NCI-H446 (cell line): ENCODE measurements at places on chromosomes 12 and 14.

DNA sequence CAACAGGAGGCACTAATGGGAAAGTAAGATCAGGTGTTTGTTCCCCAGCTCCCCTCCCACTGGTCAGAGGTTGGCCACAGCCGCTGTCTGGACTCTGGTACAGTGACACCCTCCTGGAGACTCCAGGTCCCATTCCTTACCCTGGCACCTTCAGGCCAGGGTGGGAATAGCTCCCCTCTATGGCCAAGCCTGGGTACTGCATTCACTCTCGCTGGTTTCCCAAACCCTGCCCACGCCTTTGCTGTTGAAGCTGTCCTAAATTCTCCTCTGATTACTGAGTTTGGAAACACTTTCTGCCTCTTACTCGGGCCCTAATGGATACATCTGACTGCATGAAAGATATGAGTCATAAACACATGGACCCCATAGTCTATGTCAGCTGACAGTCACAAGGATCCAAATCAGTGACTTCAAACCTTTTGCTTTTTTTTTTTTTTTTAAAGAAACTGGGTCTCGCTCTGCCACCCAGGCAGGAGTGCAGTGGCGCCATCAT, 17.9 kb downstream of the HRK start:
- DNase-seq = no peak

GRCh38 chr12:105296116-105297089, 34.1 kb upstream of the C12orf75 start:
- no peak for DNase-seq

GRCh38 chr12:3458041-3458440, 33.0 kb upstream of the PRMT8 start:
- no peak for DNase-seq

GRCh38 chr14:65345266-65345665, 67.3 kb upstream of the FUT8 start:
- DNase-seq = no peak

- DNase-seq = no peak
Measured at GRCh38 chr12:93080452-93080851, 151.4 kb upstream of the EEA1 start.

DNA sequence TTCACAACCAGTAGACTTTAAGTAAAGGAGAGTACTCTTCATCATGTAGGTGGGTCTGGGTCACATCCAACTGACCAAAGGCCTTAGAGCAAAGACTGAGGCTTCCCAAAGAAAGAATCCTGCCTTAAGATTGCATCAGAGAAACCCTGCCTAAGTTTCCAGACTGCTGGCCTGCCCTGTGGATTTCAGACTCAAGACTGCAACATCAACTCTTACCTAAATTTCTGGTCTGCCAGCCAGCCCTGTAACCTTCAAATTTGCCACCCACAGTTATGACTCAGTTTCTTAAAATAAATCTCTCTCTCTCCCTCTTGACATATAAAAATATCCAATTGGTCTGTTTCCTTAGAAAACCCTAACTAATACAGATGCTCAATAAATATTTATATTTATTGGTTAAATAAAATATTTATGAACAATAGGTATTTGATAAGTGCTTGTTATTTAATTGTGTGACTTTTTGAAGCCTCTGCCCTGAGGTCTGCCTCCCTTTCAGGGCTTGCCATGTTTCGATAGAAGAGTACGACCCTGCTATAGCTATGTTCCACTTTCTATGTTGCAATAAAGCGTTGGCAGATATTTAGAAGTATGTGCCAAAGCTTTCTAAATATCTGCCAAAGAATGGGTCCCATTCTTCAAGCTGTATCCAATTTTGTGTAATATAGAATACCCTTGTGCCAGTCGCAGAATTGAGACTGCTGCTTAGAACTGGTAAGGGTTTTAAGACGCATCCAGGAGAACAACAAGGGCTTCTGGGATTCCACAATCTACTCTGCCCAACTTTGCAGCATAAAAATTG, 65.7 kb downstream of the TMEM30B start:
- DNase-seq = no peak

DNA sequence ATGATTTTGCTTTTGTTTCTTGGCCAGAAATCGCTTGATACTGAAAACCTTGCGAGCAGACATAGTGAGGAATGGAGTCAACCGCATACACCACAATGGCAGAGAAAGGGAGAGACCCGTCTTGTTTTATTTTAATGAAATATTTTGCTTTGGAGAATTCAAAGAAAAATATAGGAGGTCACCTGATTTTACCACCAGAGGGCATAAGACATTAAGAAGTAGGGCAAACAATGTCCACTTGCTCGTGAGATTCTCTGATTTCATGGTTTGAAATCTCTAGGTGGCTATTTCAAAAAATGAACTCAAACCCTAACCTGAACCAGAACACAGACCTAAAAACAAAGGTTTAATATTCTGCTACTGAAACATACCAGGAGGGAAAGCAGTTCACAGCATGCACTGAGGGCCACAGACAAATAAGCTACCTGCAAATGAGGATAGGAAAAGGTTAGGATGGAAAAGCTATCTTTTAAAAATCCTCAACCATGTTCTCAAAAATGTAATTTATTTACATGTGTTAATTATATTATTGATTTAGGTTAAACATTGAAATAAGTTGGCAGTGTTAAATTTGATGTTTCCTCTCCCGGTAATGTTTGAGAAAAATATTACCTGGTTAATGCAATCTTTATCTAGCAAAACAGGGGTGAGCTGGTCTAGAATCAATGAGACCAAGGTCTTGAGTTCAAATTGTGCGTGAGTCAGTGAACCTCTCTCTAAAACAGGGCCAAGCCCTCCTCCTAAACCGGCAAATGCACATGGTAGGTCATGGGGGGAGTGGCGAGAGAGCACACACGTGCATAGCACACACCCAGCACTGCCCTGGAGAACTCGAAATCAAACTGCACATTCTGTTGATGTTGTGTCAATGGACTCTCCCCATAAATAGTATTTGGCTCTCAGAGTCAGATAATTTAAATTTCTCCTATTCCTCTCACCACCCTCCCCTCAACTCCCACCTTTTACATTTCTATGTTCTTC, 12.5 kb downstream of the IFNG-AS1 start:
- DNase-seq = no peak

DNA sequence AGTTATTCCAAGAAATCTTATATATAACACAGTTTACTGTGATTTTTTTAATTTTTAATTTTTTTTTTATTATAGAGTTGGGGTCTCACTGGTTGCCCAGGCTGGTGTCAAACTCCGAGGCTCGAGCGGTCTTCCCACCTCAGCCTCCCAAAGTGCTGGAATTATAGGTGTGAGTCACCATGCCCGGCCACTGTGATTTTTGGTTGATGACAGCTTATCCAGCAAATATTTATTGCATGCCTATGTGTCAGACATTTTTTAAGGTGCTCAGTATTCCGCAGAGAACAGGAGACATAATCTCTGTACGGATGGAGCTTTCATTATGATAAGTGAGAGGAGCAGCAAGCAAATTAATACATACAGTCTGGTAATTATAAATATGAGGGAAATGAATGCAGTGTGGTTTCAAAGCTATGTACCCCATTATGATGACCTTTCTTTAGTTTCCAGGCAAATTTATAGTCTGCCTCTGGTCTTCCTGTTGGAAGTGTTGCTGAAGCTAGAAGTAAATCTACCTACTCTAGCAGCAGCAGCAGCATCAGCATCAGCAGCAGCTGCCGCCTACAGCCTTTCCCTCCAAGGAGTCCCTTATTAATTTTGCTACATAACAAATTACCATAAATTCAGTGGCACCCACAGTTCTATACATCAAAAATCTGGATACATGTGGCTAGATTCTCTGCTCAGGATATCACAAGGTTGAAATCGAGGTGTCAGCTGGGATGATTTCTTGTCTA, 32.3 kb downstream of the FRS2 start:
- DNase-seq = no peak

- no peak for DNase-seq
Measured at GRCh38 chr12:68771223-68771925, 25.4 kb downstream of the SLC35E3 start.

DNA sequence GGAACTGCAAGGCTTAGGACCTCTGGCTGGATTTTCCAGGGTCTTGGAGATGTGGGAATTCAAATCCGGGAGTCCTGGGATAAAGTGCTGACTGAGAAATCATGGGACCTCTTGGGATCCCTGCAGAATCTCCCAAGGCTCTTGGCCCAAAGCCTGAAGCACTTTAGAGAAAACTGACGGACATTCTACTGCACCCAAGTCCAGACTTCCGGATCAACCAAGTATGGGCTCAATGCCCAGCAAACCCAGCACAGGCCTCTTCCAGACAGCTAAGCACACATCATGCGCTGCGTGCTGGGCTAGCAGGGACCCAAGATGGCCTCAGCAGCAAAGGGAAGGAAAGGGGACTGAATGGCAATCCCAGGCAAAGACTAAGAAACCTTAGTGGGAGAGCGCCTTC, 85.0 kb downstream of the ACTN1 start:
- no peak for DNase-seq

GRCh38 chr14:104865081-104865630, at the start of gene CEP170B:
TSS of gene CEP170B (plus strand) at chr14:104865268. CDS start at chr14:104868451, 3,183 bp downstream.
- DNase-seq = peak; percentile 53

- no peak for DNase-seq
Measured at GRCh38 chr12:6635856-6636531, at the start of gene LPAR5. TSS of gene LPAR5 (minus strand) at chr12:6635959. CDS start at chr12:6621248, 14,711 bp downstream.

DNA sequence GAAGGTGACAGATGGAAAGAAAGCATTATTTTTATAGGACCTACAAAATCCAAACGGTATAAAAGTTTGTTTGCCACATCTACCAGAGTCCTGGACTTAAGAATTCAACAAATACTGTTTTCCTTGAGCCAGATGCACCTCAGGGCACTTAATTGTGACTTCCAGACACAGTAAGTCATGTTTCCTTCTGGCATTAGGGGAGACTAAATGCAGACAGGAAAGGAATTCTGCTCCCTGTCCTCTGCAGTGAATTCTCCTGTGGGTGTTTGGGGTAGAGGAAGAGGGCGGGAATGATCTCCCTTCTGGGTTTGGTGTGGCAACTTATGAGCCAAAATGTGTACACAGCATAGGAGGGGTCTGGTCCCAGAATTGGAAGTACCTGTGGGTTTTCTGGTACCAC, 93.9 kb upstream of the ZDHHC17 start:
- DNase-seq = no peak

- no peak for DNase-seq
Measured at GRCh38 chr12:12992418-12993130, 7.5 kb downstream of the HEBP1 start.

DNA sequence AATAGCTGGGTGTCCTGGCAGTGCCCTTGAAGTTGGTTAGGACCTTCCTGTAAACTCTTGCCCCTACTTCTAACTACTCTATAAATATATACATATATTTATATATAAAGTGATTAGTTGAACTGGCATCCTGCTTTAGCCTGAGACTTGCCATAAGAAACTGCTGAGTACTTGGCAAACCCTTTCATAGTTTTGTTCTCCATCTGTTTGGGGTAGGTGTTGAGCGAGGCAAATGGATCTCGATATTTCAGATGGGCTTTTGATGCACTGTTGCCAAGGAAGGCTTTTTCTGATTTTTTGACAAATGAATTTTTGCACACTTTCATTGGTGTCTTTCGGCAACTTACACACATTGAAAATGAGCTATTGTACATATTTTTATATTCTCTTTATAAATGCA, 10.4 kb downstream of the CALM1 start:
- DNase-seq = no peak

- no peak for DNase-seq
Measured at GRCh38 chr12:112800183-112800582, 8.6 kb downstream of the RPH3A start.

DNA sequence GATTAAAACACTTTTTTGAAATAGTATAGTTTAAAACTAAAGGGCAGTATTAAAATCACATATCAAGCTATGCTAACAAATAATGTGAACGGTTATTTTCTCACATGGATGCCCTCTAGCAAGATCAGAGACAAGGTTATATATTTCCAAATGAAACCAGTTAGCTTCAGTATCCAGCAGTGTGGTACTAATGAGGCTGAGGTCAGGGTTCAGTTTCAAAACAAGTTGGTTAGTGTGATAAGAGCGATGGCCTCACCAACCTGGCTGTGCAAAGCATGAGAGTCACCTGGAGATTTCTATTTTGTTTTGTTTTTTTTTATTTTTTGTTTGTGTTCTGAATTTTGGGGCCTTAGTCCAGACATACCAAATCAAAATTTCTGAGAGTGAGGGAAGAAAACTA, 352.2 kb upstream of the KITLG start:
- DNase-seq = no peak

GRCh38 chr14:93956514-93957332, 19.6 kb downstream of the ASB2 start:
- no peak for DNase-seq

DNA sequence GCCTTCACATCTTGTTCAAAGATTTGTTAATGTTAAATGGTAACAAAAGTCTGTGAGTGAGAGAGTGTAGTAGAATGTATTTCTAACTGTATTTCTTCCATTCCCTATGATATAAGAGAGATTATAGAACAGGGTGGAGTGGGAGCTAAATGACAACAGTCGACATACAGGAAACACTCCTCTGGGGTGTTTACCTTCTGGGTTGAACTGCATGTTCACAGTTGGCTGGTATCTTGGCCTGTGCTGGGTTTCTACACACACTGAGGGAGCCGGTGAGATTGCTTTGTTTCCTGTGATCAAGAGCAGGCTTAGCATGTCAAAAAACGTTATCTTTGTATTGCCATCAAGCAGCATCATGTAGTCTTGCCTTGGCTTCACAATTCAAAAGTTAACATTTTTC, 274.3 kb upstream of the FAR2 start:
- no peak for DNase-seq

- no peak for DNase-seq
Measured at GRCh38 chr12:128337071-128337345, 70.0 kb downstream of the TMEM132C start.

DNA sequence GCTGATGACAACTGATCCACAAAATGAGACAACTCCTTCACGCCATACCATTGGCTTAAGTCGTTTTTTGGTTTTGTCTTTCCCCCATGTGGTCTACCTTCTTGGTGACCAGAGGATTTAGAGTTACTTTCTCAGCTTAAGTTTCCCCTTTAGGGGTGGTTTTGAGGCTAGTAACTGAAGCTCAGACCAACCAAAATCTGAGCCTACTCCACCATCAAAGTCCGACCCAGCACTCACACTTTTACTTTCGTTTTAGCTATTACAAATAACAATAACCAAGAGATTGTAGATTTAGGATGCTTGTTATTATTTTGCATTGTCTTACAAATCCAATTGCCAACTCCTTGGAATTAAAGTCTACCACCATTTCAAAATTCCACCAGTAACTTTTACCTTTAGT, 130.6 kb upstream of the MDM1 start:
- DNase-seq = no peak

DNA sequence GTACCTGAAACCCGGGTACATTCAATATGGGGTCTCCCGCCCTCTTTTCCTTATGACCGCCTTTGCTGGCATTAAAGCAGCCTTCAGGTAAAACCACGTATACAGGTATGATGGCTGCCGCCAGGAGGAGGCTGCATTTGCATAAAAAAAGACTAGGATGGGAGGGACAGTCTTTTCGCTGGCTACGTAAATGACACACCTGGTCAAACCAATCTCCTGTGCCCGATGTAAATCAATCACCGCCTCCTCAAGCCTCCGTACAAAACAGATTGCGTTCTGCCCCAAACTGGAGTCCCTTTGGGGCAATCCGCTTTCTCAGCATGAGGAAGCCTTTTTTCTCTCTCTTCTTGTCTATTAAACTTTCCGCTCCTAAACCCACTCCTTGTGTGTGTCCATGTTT, 8.1 kb upstream of the ALDH1L2 start:
- no peak for DNase-seq

GRCh38 chr14:20751963-20752562, 6.4 kb downstream of the EDDM3A start:
- no peak for DNase-seq

GRCh38 chr14:37994846-37995372, 212.8 kb upstream of the SSTR1 start:
- DNase-seq = no peak
